NCI-H1105 (cell line): ENCODE measurements at places on chromosomes 1 and 21.

DNA sequence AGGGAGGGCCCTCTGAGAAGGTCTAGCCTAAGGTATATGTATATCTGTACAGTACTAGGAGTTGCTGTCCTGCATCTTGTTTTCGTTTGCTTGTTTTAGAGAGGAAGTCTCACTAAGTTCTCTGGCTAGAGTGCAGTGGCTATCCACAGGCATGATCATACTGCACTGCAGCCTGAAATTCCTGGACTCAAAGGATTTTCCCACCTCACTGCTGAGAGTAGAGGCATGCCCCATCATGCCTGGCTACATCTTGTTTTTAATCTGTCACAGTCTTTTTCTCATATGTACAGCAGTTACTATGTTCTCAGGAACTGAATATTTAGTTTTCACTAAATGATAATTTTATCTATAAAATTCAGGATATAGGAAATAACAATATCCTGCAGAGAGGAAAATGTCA lies 15.3 kb upstream of the PYHIN1 start:
- no peak for DNase-seq

DNA sequence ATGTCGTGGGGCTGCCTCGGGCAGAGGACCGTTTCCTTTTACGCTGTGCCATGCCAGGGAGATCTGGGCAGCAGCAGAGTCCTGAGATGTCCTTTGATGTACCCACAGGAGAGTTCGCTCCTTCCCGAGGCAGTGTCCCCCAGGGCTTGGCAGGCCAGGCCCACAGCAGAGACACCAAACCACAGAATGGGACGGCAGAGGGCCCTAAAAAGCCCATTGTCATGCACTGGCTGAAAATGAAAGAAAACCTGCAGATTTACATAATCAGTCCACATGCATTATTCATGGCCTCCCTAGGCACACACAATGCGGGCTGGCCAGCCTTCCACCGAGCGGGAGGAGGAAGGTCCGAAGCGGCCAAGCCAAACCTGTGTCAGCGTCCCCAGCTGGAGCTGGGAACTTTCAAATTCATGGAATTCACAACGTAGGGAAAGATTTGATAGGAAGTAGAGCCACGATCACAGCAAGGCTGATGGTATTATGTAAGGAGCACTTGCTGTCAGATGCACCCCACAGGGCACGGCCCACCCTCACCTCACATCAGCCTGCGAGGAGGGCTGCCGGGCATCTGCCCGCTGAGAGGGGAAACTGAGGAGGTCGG lies 25.3 kb upstream of the EFHD2 start:
- no peak for DNase-seq

GRCh38 chr1:168623831-168624230 lies 47.4 kb downstream of the XCL1 start:
- no peak for DNase-seq

- DNase-seq: peak; percentile 3
These were observed 113.7 kb upstream of the SLC35F3 start for GRCh38 chr1:233790662-233791371.

- no peak for DNase-seq
These were observed 27.9 kb downstream of the SSBP3 start for GRCh38 chr1:54378157-54378873.

GRCh38 chr1:180627411-180627810 lies 4.4 kb upstream of the XPR1 start:
- DNase-seq: no peak

- peak; percentile 64 for DNase-seq
These were observed 310.7 kb downstream of the PCP4 start for GRCh38 chr21:40177979-40178378.

DNA sequence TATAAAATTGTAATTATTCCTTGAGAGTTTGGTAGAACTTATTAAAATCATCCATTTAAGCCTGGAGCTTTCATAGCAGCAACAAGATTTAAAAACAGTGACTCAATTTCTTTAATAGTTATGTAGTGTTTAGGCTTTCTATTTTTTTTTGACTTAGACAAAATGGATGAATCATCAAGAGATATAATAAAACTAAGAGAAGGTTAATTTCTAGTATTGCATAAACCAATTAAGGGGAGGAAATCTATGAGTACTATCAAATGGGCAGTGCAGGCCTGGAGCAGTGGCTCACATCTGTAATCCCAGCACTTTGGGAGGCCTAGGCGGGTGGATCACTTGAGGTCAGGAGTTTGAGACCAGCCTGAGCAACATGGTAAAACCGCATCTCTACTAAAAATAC lies 416.3 kb upstream of the USP24 start:
- no peak for DNase-seq

- no peak for DNase-seq
These were observed 17.6 kb downstream of the CRB1 start for GRCh38 chr1:197285526-197286205.

- DNase-seq: peak; percentile 61
These were observed 19.9 kb upstream of the EDN2 start for GRCh38 chr1:41504114-41505035.

DNA sequence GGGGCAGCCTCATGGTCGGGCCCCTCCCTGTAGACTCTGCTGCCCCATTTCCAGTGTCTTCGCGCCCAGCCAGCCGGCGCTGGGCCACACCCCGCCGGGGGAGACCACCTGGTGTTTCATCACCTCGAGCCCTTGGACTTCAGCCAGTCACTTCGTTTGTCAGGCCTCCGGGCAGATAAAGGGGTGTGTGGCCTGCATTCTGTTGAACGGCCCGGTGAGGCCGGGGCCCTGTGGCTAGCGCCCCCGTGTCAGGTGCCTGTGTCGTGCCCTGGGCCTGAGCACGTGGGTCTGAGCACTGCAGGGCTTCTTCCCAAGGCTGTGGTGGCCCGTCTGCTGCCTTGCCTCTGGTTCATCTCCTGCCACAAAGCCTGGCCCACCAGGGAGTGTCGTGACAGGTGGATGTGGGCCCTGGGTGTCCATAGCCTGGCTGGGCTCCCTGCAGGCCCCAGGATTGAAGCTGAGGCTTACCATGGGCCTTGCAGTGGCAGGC lies 65.2 kb upstream of the DIP2A start:
- DNase-seq: no peak

GRCh38 chr1:167077128-167077867 lies 12.9 kb downstream of the GPA33 start:
- no peak for DNase-seq
